Activated naive CD4-positive, alpha-beta T cell treated with anti-CD3 and anti-CD28 coated beads for 36 hours (primary cell): ENCODE measurements at places on chromosomes 2 and 18. TPM values are rescaled to one million over a fixed set of nuclear protein-coding genes. Genes with fewer than 3 reads are reported as not detected.

The SLC9A2 gene
- 0.07 TPM for total RNA-seq

The RBM44 gene
- 0.52 TPM for total RNA-seq

The ANKRD62 gene
- total RNA-seq: not detected

The KRTCAP3 gene
- total RNA-seq: 5.0 TPM

The C2orf74 gene
- 12.7 TPM for total RNA-seq

The C2orf72 gene
- total RNA-seq: not detected
